ENCODE measurements at places on chromosomes 3 and 15.

DNA sequence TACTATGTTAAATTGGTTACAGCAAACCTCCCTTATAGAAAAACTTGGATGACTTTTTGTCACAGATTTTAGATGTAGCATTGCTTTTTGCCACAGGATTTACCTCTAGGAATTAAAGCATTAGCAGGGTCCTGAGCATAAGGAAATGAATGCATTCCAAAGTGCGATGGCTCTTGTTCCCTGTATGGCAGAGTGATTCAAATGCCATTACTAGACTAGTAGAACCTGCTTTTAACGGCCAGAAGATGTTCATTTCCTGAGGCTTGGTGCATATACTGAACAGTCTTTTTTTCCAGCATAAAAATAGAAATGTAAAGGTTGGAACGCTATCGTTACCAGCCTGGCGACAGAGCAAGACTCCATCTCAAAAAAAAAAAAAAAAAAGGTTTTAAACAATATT, 59.4 kb downstream of the WNT5A start:
- DNase-seq: no peak

GRCh38 chr3:176914764-176915163, 282.5 kb downstream of the TBL1XR1 start:
- DNase-seq: no peak

GRCh38 chr15:35195649-35196048, 110.6 kb upstream of the NANOGP8 start:
- no peak for DNase-seq

GRCh38 chr3:105984837-105985236, 116.0 kb upstream of the CBLB start:
- DNase-seq: no peak

DNA sequence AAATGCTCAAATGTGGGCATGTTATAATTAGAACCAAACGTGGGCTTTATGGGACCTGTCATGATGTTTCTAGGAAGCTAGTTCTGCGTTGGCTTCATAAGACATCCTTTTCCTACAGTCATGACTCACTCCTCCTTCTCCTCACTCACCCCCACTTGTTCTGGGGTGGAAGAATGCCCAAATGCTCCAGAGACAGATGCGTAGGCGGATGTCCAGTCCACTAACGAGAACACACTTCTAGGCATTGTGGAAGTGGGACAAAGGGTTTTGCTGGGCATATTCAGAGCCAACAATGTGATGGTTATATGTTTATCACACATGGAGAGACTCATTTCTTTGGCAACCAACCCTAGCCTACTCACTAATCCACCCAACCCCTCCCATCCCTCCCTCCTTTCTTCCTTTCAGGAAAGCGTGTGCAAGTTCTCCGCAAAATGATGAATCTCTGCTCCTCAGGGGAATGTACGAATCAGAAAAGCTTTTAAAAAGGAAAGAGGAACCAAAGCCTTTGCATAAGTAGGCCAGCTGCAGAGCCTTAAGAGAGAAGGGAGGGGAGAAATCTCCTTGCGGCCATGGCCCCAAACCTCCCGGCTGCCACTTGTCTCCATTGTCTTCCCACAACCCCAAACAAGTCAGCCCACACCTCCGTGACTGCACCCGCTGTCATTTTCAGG, 123.0 kb upstream of the SPRED1 start:
- DNase-seq: no peak

GRCh38 chr15:70526221-70526973, 237.0 kb downstream of the UACA start:
- no peak for DNase-seq

DNA sequence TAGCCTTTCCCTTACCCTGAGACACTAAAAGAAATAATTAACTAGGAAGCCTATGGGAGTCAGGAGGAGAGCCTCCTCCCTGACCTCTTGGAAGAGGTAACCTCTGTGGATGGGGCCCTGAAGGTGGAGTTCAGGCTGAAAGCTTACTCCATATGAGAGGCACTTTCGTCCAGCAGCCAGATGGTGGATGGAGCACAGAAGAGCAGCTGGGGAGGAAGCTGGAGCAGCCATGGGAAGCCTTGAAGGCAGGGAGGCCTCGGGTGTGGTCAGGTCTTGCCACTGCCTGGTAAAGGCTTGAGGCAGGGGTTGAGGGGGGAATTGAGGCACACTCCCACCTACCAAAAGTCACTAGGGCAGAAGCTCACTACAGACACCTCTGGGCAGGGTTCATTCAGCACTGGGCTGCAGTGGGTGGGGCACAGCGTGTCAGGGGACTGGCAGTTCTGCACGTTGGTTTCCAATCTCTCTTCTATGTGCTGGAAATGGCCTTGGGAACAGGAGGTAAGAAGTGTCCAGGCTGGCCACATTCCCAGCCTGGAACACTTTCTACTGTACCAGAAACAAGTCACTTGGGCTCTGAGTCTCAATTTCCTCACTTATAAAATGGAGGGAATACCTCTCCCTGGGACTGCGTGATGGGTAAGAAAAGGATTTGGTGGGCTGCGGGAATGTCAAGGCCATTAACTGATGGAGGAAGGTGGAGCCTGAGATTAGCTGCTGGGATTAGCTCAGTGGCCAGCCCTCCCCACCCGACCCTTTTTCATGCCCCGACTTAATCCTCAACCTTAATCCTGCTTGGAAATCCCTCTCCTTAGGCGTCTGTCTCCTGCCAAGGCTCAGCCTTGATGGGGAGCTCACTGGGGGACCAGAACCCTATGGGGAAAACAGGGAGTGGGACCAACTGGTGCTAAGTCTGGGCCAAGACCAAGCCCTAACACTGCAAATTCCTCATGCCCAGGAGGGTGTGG, 5.4 kb downstream of the PCBP4 start:
- no peak for DNase-seq

DNA sequence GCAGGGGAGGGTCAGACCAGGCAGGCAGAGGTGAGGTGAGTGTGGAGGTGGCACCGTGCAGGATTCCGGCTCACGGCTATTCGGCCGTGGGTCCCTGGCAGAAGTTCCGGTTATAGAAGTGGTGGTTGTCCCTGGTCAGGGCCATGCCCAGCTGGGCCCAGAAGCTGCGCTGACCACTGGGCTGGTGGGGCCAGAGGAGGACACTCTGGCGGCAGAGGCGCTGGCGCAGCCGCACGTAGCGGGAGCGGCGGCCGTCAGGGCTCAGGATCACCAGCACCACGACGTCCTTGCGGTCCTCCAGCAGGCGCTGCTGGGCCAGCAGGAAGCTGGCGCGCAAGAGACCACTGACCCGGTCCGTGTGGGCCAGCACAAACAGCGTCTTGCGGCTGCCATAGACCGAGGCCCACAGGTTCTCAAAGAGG, 4.3 kb downstream of the TLR9 start:
- DNase-seq: no peak

- DNase-seq: no peak
These were observed 46.2 kb downstream of the KBTBD8 start for GRCh38 chr3:67044295-67044694.

DNA sequence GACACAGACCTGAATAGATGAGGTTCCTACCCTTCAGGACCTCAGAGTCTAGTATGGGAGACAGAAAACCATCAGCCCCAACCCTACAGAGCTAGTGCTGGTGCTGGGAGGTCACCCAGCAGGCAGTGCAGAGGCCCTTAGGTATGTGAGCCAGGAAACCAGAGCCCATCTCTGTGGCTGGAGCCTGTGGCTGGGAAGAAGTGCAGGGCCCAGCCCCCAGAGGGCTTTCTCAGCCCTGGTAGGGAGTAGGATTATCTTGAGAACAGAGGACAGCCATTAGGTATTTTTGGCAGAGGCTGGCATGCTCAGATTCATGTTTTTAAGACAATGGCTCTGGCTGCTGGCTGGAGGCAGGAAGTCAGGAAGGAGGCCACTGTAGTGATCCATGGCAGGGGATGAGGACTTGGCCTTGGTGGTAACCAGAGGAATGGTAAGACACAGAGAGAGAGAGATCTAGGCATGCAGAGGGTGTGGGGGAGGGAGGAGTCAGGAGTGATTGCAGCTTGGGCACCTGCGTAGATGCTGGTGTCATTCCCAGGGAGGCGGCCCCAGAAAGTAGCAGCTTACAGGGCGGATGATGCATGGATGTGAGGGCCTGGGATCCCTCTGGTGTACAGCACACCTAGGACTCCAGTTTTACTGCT, 220.9 kb upstream of the EIF1B start:
- DNase-seq: no peak
